ENCODE measurements at places on chromosomes 5 and 9.

GRCh38 chr9:97906236-97906831 lies 16.0 kb downstream of the TRMO start:
- no peak for DNase-seq

GRCh38 chr5:169157064-169157463 lies 143.9 kb downstream of the SLIT3 start:
- DNase-seq: no peak

GRCh38 chr9:31290731-31291130 lies 1093.7 kb upstream of the ACO1 start:
- no peak for DNase-seq

DNA sequence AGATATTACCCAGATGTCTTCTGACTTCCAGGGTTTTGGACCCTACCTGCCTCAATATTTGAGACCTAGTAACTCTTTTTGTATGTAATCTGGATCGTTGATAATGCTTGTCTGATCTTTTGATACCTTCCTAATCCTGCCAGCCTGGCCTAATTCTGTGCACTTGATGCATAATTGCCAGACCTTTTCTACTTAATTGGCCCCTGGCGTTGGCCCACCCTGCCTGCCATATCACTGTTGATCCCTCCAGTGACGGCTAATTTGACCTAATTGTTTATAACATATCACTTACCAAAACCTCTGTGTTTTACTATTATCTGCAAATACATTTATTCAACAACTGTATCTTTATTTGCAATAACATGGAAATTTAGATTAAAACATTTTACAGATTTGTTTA lies 49.0 kb downstream of the SLC44A1 start:
- no peak for DNase-seq

- no peak for DNase-seq
Observed at GRCh38 chr5:174011441-174011840, 22.5 kb downstream of the C5orf47 start.

DNA sequence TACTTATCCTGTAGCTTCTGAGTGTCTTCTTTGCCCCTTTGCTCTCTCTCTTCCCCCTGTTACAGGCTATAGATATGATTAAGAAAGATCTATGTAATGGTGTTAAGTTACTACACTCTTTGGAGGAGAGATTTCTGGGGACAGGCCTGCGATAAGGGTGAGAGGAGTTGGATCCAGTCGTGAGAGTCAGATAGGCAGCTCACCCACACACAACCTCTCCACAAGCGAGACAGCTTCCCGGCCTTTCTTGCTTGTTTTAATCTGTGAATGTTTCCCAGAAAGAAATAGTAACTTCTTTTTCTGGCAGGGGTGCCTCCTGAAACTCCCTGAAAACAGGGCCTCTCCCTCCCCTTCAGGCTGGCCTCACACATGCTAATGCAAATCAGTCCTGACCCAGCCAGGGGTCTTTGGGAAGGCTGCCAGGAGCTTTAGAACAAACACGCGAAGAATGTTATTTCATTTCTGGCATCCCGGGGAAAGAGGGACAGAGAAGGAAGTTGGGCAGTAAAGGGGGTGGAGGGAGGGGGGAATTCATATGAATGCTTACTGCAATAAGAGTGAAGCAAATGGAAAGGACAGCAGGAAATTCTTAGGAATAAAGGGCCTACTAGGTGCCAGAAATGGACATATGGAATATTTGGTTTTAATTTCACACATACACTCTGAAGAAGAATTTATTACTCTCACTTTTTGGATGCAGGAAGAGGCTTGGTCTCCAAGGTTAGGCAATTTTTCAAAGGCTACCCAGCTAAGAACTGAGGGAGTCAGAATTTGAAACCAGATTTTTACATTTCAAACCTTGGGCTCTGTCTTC lies 215.8 kb upstream of the TRIM32 start:
- DNase-seq: no peak

DNA sequence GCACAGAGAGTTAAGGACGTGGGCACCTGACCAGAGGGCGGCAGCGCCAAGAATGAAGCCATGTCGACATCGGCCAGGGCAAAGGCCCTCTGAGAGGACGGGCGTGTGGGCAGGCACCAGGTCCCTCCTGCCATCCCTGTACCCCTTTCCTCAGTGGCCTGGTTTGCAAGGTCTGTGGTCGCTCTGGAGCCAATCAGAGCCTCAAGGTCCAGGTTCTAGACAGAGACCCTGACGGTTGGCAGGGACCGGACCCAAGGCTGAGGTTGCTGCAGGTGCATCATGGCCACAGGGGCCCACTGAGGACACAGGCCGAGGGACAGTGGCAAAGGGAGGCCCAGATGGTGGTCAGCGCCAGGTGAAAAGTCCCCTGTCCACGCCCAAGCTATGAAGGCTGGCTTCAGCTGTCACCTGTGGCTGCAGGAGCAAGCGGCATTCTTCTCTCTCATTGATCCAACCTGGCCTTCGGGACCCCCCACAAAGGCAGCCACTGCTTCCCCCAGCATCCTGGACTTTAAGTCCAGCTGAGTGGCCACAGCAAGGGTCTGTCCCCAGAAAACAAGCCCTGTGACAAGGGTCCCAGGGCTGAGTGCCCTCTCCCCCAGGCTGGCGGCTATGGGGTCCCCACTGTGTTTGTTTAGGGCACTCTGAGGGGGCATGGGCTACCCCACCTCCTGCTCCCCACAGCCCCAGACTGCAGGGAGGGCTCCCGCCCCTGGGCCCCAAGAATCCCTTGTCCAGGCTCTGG lies 48.9 kb downstream of the VAV2 start:
- DNase-seq: no peak

DNA sequence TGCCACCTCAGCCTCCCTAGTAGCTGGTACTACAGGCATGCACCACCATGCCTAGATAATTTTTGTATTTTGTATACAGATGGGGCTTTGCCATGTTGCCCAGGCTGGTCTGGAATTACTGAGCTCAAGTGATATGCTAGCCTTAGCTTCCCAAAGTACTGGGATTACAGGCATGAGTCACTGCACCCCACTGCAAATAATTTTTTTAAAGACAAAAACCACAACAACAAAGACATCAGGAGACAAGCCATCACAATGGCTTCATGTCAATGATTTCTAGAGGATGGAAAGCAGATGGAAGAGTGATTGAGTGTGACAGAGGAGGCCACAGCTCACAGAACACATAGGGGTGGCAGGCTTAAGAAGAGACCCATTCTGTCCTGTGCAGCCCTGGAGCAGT lies 97.9 kb upstream of the PCSK1 start:
- no peak for DNase-seq

- DNase-seq: no peak
Observed at GRCh38 chr9:78745331-78745730, 448.4 kb downstream of the PSAT1 start.

DNA sequence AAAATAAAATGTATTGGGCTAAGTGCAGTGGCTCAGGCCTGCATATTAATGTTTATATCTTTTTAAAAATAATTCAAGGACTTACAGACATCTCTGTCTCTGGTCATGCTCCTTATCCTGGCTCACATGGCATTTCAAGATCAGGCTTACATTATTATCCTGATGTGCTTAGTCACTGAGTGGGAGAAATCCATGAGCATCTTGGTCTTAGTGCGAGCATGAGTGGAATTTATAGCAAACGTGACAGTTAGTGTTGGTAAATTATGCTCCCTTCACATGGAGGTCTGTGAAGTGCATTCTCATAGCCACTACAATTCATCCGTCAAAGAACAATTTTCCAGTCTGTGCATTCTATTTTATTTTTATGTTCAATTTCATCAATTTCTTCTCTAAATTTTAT lies 237.8 kb upstream of the EDIL3 start:
- DNase-seq: no peak

DNA sequence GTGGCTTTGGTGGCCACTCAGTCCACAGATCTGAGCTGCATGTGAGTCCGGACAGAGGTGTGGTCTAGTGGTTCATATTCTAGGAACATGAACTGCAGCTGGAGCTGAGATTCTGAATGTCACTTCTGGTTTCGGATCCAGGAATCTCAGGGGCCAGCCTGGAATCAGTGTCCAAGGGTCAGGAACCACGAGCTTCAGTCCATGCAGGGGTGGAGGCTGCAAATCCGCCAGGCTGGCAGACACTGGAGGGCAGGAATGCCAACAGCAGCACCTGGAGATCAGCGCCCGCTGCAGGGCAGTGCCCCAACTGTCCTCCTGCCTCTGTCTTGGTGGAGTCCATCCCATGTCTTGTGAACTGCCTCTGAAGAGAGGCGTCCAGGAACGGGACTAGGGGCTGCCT lies 73.5 kb downstream of the CACNA1B start:
- no peak for DNase-seq

DNA sequence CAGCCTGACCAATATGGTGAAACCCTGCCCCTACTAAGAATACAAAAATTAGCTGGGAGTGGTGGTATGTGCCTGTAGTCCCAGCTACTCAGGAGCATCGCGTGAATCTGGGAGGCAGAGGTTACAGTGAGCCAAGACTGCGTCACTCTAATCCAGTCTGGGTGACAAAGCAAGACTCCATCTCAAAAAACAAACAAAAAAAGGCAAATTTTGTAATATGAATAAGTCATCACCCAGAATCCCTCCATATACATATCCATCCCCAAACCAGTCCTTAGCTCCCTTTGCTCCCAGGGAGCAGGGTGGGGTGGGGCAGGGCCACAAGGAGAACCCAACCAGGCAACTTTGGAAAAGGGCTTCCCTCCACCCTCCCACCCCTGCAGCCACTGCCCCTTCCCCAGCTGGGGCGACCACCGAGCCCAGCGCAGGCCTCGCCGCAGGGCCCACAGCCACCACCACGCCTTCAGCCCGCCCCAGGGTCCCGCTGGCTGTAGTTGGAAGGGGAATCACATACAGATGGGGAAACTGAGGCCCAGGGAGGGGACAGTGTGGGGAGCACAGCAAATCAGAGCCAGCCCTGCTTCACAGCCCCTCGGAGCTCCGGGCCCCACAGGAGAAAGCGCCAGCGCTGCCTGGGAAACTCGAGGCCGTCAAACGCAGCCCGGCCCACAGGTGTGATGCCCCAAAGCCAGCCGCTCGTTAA lies 7.8 kb downstream of the NOTCH1 start:
- no peak for DNase-seq

- no peak for DNase-seq
Observed at GRCh38 chr5:148910686-148911361, 84.4 kb downstream of the ADRB2 start.

- DNase-seq: no peak
Observed at GRCh38 chr5:103582364-103582763, 19.8 kb upstream of the NUDT12 start.

- no peak for DNase-seq
Observed at GRCh38 chr5:14749579-14750101, 85.1 kb downstream of the OTULIN start.

DNA sequence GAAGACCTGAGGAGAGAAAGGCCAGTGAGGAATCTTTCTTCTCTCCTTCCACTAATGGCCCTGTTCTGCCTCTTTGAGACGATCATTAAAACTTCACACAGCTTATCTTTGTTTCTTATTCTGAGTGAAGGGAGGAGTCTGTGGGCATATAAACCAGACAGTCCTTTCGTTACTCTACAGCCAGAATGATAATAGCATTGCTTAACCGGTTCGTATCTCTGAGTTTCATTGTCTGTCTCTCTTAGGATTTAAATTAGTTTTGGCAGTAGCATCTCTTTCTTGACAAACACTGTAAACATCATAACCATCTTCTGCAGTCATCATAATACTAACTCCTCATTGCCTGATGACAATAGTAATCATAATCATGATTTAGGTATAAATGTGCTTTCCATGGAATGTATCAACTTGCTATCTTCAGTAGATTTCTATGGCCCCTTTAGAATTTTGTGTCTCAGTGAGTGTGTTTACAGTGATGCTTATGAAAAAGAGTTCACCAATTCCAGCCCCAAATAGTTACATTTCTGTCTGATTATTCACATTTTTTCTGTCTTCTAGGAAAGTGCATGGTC lies 618.8 kb upstream of the KLF4 start:
- DNase-seq: no peak

GRCh38 chr5:109833946-109834345 lies 144.2 kb downstream of the MAN2A1 start:
- no peak for DNase-seq

- DNase-seq: no peak
Observed at GRCh38 chr9:36120705-36121104, 15.8 kb upstream of the GLIPR2 start.

Measured in stimulated activated CD8-positive, alpha-beta memory T cell treated with anti-CD3 and anti-CD28 coated beads, Interleukin-7, amount 100 ng/mL, for 1 hour (primary cell).